Activated naive CD4-positive, alpha-beta T cell treated with anti-CD3 and anti-CD28 coated beads for 36 hours (primary cell): ENCODE measurements at places on chromosomes 7 and 10.

DNA sequence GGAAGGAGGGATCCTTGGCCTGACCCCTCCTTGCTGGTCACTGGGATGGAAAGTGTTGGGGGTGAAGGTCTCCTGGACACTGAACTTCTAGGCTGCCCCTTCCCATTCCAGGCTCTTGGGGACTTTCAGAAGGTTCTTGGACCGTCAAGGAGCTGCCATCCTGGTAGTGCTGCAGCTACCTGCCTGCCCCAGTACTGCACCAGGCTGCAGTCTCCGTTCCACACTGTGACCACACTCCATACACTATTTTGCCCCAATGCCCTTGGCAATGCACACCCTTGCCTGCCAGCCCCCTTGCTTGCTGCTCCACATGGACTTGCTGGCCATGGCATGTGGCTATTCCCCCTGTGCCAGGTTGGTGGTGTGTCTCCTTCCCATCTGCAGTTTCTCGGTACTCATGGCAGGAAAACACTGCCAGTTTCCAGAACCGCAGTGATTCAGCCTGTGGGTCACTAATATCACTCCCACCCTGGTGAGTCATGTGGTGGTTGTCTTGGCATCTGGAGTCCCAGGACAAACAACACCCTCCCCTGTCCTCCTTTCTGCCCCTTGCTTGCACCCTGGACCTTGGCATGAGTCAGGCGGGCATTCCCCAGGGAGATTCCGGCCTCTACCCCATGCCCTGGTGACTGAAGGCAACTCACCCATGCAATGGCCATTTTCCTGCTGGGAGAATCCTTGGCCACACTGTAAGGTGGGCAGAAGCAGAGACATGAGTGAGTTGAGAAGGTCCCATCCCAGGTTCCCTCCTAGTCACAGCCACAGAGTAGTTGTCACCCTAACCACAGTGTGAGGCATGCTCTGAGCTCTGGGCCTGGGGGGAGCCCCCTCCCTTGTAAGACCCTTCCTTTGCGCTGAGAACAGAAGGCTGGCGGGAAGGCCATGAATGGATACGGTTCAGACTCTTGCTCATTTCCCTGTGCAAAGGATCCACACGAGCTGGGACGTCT, 32.8 kb downstream of the GOLGA7B start:
- no peak overlapping the region for H3K4me3 ChIP-seq
- H3K27me3 ChIP-seq = no peaks in the 10 kb centered on the region
- DNase-seq = no peak

- no peaks in the 10 kb centered on the region for H3K36me3 ChIP-seq
- no peaks in the 10 kb centered on the region for H3K4me1 ChIP-seq
- H3K27me3 ChIP-seq = peaks cover 2% of the 10 kb centered on the region
- H3K4me3 ChIP-seq = no peak overlapping the region
Measured at GRCh38 chr7:120926943-120927346, 23.6 kb upstream of the ING3 start.

DNA sequence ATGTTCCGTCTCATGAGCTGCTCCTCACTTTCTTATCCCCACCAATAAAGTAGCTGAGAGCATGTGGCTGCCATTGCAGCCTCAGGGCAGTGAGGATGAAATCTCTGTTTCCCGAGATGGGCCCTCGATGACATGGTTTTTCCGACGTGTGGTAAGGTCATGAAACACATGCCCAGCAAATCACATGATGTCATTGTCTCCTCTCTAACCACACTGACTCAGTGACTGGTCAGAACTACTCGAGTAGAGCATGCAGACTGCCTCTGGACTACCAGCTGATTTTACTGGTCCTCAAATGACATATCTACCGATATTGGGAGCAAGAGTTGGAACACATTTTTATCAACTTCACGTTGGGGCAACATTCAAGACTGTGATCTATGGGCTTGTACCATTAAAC, 786.1 kb downstream of the CNTNAP2 start:
- no peak for DNase-seq
- no peaks in the 10 kb centered on the region for H3K27me3 ChIP-seq
- H3K4me3 ChIP-seq = no peak overlapping the region

DNA sequence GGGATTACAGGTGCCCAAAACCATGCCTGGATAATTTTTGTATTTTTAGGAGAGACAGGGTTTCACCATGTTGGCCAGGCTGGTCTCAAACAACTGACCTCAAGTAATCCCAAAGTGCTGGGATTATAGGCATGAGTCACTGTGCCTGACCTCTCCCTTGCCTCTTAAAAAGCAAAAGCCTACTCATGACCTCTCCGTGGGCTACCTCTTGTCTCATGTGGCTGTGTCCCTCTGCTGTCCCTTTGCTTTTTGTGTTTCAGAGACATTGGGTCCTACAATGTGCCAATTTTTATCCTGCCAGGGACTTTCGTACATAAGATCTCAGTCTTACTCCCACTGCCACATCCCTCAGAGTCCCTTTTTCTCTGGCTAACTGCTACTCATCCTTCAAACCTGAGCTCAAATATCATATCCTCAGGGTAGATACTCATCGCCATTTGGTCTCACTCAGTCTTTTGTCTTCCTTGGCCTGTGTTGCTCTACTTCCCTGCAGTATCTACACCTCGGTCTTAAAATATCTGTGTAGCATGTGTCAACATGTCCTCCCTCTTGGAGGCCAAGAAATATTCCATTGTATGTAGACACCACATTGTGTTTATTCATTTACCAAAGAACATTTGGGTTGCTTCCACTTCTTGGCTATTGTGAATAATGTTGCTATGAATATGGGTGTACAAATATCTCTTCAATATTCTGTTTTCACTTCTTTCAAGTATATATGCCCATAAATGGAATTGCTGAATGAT, 465.0 kb upstream of the KLF6 start:
- H3K4me3 ChIP-seq = no peak overlapping the region
- peaks cover 14% of the 10 kb centered on the region for H3K4me1 ChIP-seq
- no peak for DNase-seq
- no peak overlapping the region for H3K27ac ChIP-seq
- peaks cover 2% of the 10 kb centered on the region for H3K27me3 ChIP-seq

DNA sequence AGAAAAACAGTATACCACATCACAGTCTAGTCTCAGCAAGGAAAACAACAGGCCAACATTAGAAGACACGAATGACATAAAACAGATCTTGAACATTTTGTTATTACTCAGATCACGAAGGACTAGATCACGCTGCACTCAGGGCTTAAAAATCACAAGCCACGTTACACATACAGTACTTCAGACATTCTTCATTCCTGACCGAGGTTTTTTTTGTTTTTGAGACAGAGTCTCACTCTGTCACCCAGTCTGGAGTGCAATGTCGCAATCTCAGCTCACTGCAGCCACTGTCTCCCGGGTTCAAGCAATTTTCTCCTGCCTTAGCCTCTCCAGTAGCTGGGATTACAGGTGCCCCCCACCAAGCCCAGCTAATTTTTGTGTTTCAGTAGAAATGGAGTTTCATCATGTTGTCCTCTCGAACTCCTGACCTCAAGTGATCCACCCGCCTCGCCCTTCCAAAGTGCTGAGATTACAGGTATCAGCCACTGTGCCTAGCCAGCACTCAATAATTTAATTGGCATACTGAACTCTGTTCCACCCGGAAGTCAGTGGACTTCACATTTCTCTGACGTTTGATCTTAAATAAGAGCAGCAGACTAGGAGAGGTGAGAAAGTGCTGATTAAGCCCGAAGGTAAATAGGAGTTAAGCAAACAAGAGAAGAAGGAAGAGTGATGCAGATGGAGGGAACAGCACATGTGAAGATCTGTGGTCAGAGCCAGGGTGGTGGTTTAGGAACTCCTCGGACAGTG, 3.5 kb downstream of the AIMP2 start:
- H3K27me3 ChIP-seq = no peaks in the 10 kb centered on the region
- peaks cover 46% of the 10 kb centered on the region for H3K4me1 ChIP-seq
- H3K36me3 ChIP-seq = peaks cover 25% of the 10 kb centered on the region
- DNase-seq = no peak
- no peak overlapping the region for H3K4me3 ChIP-seq
- H3K27ac ChIP-seq = no peak overlapping the region

- H3K36me3 ChIP-seq = no peaks in the 10 kb centered on the region
- H3K27me3 ChIP-seq = peaks cover 9% of the 10 kb centered on the region
- H3K27ac ChIP-seq = no peak overlapping the region
- H3K4me3 ChIP-seq = no peak overlapping the region
- no peak for DNase-seq
Measured at GRCh38 chr10:127971963-127972615, 65.2 kb downstream of the PTPRE start.

GRCh38 chr7:75928568-75928914, 13.6 kb downstream of the POR start:
- no peaks in the 10 kb centered on the region for H3K27me3 ChIP-seq
- peak; percentile 31 for DNase-seq
- no peak overlapping the region for H3K27ac ChIP-seq
- no peaks in the 10 kb centered on the region for H3K36me3 ChIP-seq

- no peak for DNase-seq
- peaks cover 29% of the 10 kb centered on the region for H3K36me3 ChIP-seq
- no peak overlapping the region for H3K4me3 ChIP-seq
- H3K27ac ChIP-seq = no peak overlapping the region
- H3K27me3 ChIP-seq = no peaks in the 10 kb centered on the region
Measured at GRCh38 chr7:97145068-97145467, 27.6 kb downstream of the SDHAF3 start.

DNA sequence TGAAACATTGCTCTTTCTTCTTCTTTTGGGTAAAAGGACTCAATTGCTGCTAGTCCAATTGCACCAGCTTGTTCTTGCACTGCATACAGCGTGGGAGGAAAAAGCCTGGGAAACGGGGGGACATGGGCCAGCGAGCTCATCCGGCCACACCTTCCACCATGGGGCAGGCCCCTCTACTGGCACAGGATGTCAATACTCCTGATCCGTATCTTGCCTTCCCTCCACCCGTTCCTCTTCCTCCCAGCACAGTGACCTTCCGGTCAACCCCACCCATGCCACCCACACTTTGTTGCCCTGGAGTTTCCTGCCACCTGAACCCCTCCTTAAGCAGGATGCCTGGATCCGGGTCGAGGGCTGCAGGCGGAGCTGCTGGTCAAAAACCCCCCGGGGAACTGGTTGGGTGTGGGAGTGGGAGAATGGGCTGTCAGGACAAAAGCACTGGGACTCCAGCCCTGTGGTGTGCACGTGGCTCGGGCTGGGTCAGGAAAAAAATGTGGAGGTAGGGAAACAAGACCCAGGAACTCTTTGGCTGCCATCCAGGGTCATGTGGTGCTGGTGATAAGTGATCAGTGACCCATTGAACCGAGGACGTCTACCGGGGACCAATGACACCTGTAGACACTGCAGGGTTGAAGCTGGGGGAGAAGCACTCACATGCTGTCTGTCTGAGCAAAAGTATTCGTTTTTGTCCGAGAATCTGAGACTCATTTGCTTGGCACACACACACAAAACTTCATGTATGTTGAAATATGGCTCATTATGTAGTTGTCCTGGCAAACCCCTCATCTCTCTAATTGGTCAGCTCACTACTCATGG, 8.1 kb downstream of the IL2RA start:
- H3K4me1 ChIP-seq = peaks cover 86% of the 10 kb centered on the region
- peak overlapping the region; percentile 79 for H3K4me3 ChIP-seq
- DNase-seq = peak; percentile 44
- H3K27ac ChIP-seq = peak overlapping the region; percentile 96

- peaks cover 6% of the 10 kb centered on the region for H3K36me3 ChIP-seq
- H3K4me3 ChIP-seq = no peak overlapping the region
- DNase-seq = no peak
- no peaks in the 10 kb centered on the region for H3K4me1 ChIP-seq
- H3K27me3 ChIP-seq = no peaks in the 10 kb centered on the region
- H3K27ac ChIP-seq = no peak overlapping the region
Measured at GRCh38 chr7:67858931-67859330, 862.3 kb downstream of the TYW1 start.

GRCh38 chr10:97784200-97784810, 12.5 kb upstream of the SFRP5 start:
- no peaks in the 10 kb centered on the region for H3K27me3 ChIP-seq
- DNase-seq = no peak
- no peak overlapping the region for H3K4me3 ChIP-seq
- H3K27ac ChIP-seq = no peak overlapping the region
- peaks cover 29% of the 10 kb centered on the region for H3K4me1 ChIP-seq
